ENCODE measurements at places on chromosomes 6 and 20.

GRCh38 chr6:148317739-148318138 lies 24.9 kb upstream of the SASH1 start:
- no peak for DNase-seq

GRCh38 chr6:165636402-165637048 lies 26.5 kb downstream of the PDE10A start:
- no peak for DNase-seq

GRCh38 chr6:34894693-34895092 lies 5.6 kb downstream of the ANKS1A start:
- DNase-seq, result no peak

DNA sequence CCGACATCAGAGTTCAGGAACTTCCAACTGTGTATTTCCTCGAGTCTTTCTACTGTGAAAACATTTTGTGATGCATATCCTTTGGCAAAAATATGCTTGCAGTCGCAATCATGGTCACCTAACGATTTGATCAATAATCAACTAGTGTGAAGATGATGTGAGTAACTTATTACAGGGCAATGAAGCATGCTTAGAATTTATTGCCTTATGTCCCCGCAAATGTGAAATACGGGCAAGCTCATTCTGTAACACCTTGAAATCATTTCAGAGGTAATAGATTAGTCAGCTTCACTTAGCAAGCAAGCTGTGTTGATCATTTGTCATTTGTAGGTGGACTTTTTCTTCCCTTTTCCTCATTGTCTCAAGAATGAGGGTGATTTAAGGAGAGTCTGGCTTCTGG lies 67.9 kb upstream of the DOK5 start:
- no peak for DNase-seq

- DNase-seq, result no peak
Observed at GRCh38 chr6:41392246-41392645, 56.8 kb downstream of the NCR2 start.

DNA sequence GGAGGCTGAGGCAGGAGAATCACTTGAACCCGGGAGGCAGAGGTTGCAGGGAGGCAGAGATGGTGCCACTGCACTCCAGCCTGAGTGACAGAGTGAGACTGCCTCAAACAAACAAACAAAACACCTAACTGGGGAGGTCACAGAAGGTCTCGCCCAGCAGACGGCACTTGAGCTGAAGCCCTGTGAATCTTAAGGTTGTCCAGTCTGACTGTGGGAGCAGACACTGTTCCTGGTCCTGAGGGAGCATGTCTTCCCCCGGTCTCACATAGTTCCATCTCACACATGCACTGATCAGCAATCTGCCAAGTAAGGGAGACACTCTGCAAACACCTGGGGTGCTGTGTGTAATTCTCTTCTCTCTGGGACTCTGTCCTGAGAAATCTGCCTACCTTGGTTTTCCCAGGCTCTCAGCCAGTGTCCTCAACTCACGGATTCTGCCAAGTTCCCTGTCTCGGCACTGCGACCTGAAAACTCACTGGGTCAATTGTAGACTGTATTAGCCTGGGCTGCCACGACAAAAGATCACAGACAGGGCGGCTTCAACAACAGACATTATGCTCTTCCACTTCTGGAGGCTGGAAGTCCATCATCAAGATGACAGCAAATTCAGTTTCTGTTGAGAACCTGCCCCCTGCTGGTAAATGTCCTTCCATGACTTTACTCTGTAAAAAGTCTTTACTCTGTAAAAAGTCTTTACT lies 94.3 kb downstream of the JPH2 start:
- DNase-seq, result no peak

- no peak for DNase-seq
Observed at GRCh38 chr20:38291966-38292365, 12.0 kb upstream of the BPI start.

GRCh38 chr6:112980676-112981075 lies 633.5 kb downstream of the RFPL4B start:
- DNase-seq, result no peak

GRCh38 chr20:47493175-47493962 lies 8.3 kb upstream of the NCOA3 start:
- no peak for DNase-seq

- no peak for DNase-seq
Observed at GRCh38 chr6:32679492-32679891, 13.0 kb upstream of the HLA-DQB1 start.

DNA sequence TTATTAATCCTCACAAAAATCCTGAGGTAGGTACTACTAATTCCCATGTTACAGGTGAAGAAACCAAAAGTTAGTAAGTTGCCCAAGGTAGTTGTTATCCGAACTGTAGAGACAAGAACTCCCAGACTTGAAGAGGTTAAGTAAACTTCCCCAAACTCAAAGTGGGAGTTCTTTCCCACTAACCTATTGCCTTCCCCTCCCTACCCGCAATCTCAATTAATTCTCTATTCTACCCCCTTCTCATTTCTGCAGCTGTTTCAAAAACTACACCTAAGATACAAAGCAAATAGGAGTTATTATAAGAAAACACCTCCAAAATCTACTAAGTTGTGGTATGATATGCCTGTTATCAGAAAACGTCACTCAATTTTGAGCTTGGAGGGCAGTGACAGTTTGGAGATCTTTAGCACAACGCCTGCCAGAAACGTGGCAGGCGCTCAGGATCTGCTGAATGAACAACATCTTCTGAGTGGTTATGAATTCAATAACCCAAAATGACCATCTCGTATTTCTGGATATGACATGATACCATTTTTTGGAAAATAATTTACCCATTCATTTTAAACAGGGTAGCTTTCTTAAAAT lies 7.1 kb downstream of the CSNK2A1 start:
- DNase-seq, result no peak

- DNase-seq, result no peak
Observed at GRCh38 chr6:98971303-98971702, 23.6 kb upstream of the FBXL4 start.

GRCh38 chr20:10483691-10484090 lies 48.6 kb downstream of the SLX4IP start:
- no peak for DNase-seq

- DNase-seq, result no peak
Observed at GRCh38 chr20:22407237-22408193, 176.9 kb downstream of the FOXA2 start.

DNA sequence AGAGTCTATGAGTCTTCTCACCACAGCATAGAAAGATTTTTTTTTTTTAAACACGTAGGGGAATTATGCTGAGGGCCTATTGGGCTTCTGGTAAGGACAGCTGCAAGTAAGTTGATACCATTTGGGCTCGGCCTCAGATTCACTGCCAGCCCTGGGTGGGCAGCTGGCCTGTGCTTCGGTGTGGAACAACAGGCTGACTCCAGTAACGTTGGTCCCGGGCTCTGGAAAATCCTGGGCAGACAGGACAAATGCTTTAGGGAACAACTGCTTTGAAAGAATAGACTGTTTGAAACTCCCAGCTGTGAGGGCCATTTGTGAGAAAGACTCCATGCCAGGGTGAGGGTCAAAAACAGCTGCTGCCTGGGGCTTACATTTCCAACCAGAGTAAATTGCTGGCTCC lies 366.5 kb downstream of the QKI start:
- no peak for DNase-seq

GRCh38 chr20:36091561-36092397 lies 62.8 kb upstream of the EPB41L1 start:
- no peak for DNase-seq

- DNase-seq, result no peak
Observed at GRCh38 chr20:50928469-50928868, 2.8 kb downstream of the ADNP start.

GRCh38 chr6:35729722-35730121 lies 7.1 kb upstream of the ARMC12 start:
- no peak for DNase-seq

GRCh38 chr6:43389730-43390295 lies 20.4 kb upstream of the ZNF318 start:
- no peak for DNase-seq

- DNase-seq, result no peak
Observed at GRCh38 chr6:84213217-84213616, 14.2 kb downstream of the CEP162 start.

- DNase-seq, result no peak
Observed at GRCh38 chr6:165634101-165634880, 28.8 kb downstream of the PDE10A start.

DNA sequence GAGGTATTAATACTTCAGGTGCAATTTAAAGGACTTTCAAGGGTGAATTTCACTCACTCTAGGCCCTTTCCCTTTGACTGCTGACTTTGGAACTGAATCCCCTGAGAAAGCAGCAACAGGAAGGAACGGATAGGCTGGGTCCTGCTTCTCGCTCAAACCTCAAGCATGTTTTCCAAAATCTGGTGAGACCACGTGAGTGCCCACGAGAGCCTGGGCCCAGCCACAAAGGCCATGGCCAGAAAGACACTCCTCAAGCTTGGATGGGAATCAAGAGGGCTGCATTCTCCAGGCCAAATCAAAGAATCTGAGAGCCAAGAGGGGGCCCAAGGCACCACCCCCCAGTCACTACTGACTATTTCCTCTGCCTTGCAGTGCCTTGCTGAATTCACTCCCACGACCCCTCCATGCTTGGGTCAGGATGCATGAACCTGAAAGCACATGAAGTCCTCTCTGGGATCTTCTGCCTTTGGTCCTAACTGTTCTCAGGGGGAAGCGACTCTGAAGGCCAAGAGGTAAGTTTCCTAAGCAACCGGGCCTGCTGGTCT lies 146.1 kb downstream of the NFATC2 start:
- no peak for DNase-seq

DNA sequence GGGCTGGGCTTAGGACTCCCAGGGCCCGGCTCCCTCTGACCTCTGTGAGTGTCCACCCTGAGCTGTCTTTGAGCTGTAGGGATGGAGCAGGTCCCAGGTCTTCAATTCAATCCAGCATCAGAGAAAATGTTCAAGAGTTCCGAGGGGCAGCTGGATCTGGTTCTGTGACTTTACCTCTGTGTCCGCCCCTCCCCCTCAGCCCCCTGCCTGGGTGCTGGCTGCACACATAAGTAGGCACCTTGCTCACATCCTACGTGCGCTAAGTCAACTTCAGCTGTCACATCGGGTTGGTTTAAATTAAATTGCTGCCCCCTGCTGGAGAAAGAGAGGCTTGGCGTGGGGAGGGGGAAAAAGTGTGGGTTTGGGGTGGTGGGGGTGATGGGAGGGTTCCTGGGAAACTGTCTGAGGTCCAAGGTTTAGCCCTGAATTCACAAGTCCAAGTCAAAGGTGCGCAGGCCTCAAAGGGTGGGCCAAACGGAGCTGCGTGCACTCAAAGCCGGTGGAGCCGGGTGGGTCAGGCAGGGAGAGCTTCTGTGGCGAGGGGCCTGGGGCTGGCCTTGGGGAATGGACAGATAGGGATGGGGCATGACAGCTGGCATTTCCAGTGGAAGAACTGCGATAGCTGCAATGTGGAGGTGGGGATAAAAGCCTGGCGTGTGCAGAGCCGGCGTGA lies 3.0 kb downstream of the WFDC5 start:
- DNase-seq, result no peak

DNA sequence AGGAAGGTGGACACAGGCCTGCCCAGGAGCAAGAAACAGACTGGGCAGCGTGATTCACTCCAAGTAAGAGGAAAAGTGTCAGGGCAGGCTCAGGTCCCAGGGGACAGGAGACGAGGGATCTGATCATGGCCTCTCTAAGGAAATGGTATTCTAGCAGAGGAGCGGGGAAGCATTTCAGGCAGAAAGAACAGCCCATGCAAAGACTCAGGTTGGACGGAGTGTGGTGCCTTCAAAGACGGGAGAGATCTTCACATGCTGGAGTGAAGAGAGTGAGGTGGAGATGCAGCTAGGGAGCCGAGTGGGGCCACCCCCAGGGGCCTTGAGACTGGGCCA lies 161.1 kb downstream of the SYCP2 start:
- DNase-seq, result no peak

- no peak for DNase-seq
Observed at GRCh38 chr6:11368760-11369159, 136.3 kb upstream of the NEDD9 start.

DNA sequence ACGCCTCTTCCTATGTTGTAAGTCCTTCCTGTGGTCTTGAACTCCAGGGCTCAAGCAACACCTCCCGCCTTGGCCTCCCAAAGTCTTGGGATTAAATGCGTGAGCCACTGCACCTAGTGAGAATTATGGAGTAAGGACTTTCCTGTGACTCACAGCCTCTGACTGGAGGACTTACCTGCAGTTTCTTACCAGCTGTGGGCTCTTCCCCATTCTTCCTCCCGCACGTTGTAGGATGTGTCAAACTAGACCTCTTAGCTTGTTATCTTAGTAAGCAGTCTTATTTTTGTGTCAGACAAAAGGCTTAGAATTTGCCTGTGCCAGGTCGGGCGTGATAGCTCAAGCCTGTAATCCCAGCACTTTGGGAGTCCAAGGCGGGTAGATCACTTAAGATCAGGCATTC lies 30.9 kb downstream of the BAK1 start:
- no peak for DNase-seq

DNA sequence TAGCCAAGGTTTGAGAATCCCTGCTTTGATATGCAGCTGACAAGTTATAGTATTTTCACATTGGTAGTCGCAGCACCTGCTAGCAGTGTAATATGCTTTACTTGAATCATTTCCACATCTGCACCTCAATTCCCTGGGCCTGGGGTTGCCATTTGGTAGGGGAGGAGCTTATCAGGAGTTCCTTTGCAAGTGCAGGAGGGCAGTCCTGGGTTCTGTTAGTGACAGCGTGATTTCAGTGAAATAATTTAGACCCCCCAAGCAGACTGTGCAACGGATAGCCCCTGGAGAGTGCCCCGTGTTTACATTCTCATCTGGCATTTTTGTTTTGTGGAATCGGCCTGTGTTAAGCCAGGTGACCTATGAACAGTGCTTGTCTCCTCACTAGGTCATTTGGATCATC lies 6.0 kb downstream of the RAB5IF start:
- DNase-seq, result no peak

- DNase-seq, result no peak
Observed at GRCh38 chr20:63767886-63768285, 28.3 kb downstream of the SLC2A4RG start.

- no peak for DNase-seq
Observed at GRCh38 chr6:153621491-153621890, 417.5 kb upstream of the OPRM1 start.

DNA sequence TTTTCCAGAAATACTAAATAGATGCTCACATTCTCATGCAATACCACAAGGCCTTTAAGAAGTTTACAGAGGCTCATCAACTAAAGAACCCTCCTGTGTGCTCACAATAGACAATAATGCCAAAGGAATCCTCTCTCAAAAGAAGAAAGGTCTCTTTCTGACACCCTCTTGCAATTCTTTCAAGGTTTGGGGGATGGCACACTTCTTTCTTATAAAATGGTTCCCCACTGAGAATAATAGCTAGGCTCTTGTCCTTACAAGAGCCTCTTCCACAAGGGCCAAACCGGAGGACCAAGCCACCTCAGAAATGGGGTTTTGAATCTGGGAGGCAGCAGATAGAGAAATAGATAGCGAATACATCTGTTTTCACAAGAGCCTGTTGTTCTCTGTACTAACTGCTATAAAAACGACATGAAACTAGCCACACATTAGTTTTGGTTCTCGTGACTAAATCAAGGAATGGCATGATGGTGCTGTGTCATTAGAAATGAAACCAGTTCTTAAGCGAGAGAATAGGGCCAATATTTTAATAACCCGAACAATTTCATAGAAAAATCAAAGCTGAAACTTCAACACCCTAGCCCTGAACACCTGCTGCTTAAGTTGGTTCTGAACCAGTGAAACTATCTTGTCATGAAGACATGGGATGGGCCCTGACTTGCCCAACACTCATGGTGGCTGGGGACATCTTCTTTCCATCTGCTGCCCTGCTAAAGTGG lies 81.1 kb downstream of the PRDM1 start:
- no peak for DNase-seq

- DNase-seq, result no peak
Observed at GRCh38 chr6:49909563-49909962, 43.2 kb upstream of the CRISP1 start.

All from activated CD8-positive, alpha-beta memory T cell treated with anti-CD3 and anti-CD28 coated beads for 1 hour (primary cell).